LoVo (cell line): ENCODE measurements at places on chromosomes 4 and X.

GRCh38 chr4:116539744-116540143, 545.6 kb downstream of the TRAM1L1 start:
- no peak for DNase-seq

GRCh38 chr4:35025152-35025834, 1219.0 kb downstream of the ARAP2 start:
- no peak for DNase-seq

DNA sequence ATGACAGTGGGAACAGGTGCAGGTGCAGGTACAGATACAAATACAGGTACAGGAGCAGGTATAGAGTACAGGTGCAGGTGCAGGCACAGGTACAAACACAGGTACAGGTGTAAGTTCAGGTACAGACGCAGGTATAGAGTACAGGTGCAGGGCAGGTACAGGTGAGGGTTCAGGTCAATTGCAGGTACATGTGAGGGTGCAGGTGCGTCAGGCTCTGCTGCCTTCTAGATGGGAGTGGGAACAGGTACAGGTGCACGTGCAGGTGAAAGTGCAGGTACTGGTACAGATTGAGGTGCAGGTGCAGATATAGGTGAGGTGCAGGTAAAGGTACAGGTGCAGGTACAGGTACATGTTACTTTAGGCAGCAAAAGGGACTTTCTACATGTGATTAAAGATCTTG, 85.7 kb downstream of the CRLF2 start:
- no peak for DNase-seq

- no peak for DNase-seq
Measured at GRCh38 chr4:99062120-99062519, 26.5 kb downstream of the ADH5 start.
